T1000 (cell line): ENCODE measurements at places on chromosomes 6 and 20.

DNA sequence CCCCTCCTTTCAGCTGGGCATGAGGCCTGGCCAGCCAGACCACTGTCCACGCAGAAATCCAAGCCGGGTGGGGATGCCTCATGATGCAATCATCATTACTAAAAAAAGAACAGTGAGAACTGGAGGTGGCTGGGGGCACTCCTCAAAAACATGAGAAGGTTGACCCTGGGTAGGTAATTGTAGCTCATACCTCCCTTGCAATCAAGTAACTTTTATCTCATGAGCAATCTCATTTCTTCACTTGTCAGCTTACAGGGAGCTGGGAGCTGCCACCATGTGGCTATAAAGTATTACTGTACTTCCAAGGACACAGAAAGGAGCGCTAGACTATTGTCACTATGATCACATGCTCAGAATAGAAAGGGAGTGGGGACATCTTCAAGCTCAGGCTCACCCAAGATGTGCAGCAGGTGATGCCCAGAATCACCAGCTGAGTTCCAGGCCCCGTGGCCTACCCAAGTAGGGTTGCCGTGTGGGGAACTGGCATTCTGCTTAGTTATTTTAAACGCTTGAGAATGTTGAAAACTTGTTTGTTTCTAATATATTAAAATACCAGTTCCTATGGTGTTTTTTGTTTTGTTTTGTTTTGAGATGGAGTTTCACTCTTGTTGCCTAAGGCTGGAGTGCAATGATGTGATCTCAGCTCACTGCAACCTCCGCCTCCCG lies 3.0 kb upstream of the CDH26 start:
- no peak for DNase-seq

DNA sequence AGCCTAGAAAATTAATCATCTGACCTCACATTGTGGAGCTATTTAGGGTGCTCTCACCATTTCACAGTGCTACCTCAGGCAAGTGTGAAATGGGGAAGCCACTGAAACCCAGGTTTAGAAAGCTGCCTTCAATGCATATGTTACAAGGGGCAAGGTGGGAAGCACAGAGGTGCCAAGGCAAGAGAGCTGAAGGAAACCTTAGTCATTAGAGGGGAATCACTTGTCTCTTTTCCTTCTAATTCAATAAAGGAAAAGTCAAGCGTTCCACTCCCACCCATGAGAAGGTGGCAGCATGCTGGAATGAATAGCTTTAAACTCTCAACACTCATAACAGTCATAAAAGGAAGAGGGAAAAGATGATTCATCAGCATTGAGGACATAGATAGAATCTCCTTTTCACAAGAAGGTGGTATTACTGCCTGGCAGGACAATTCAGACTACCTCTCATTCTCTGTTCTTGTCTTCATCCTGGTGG lies 251.9 kb upstream of the IRAK1BP1 start:
- no peak for DNase-seq

DNA sequence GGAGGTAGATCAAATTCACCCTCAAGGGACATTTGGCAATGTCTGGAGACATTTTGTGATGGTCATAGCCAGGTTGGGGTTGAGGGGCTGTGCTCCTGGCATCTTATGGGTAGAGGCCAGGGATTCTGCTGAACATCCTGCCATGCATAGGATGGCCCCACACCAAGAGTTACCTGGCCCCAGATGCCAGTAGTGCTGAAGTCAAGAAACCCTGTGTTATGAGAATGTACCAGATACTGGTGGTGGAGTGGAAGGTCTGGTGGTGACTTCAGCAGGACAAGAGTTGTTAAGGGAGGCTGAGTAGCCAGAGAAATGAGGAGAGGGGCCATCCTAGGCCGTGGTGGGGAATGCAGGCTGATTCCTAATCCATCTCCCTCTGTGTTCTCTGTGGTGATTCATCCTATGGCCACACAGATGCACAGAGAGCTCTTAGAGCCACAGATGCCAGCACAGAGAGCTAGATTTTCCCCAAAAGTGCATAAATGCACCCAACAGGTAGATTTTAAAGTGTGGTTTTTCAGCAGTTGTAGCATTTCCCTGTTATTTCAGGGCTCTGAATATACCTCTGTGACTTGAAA lies 43.6 kb downstream of the CDYL start:
- no peak for DNase-seq

GRCh38 chr6:137313928-137314855 lies 95.0 kb upstream of the IFNGR1 start:
- DNase-seq = peak; percentile 62

DNA sequence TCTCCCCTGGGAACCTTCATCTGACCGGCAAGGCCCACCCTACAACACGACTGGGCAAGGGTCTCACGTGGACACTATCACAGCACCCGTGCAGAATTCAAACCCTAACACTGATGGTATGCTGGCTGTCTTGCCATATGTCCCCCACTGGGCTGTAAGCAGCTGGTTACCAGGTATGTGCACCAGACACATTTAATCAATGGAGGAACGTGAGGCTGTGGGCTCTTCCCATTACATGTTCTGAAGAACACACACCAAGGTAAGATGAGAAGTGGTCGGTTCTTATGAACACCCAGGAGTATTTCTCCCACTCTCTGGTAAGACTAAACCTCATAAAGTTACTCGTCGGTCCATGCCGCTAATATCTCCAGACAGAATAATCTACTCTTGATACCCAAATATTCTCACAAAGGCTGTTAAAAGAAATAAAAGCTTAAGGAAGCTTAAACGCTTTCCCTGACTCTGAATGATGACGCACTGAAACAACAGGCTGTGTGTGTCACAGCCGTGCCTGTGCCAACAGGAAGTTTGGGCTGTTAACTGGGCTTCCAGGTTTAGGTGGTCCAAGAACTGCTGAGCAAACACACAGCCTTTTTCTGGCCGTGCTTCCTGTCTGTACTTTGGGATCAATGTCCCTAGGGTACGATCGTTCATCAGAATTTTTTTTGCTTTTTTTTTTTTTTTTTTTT lies 75.3 kb downstream of the SLC23A2 start:
- no peak for DNase-seq

GRCh38 chr20:36175016-36175415 lies 20.5 kb downstream of the EPB41L1 start:
- DNase-seq = no peak

- no peak for DNase-seq
Observed at GRCh38 chr20:59787538-59787890, 145.9 kb downstream of the SYCP2 start.

DNA sequence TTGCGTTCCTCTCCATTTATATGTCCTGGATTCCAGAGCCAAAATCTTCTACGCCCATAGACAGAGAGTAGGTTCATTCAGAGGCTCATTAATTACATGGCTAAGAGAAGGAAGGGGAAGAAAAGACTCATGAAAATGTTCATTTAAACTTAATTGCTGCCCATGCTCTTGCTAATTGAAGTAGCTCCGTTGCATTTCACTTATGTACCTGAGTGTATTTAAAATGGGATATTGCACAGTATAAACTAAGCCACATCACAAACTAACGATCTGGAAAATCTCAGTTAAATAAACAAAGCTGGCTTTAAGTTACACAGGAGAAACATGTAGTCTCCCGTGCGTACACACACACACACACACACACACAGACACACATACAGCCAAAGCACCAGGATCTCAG lies 269.2 kb downstream of the CDC5L start:
- no peak for DNase-seq

- DNase-seq = no peak
Observed at GRCh38 chr6:63689421-63689820, 53.8 kb downstream of the PHF3 start.
